ENCODE measurements at places on chromosomes 11 and 22.

- DNase-seq: no peak
Observed at GRCh38 chr22:42001706-42002105, 3.1 kb downstream of the WBP2NL start.

GRCh38 chr22:42611051-42611450 lies 3.6 kb downstream of the POLDIP3 start:
- no peak for DNase-seq

DNA sequence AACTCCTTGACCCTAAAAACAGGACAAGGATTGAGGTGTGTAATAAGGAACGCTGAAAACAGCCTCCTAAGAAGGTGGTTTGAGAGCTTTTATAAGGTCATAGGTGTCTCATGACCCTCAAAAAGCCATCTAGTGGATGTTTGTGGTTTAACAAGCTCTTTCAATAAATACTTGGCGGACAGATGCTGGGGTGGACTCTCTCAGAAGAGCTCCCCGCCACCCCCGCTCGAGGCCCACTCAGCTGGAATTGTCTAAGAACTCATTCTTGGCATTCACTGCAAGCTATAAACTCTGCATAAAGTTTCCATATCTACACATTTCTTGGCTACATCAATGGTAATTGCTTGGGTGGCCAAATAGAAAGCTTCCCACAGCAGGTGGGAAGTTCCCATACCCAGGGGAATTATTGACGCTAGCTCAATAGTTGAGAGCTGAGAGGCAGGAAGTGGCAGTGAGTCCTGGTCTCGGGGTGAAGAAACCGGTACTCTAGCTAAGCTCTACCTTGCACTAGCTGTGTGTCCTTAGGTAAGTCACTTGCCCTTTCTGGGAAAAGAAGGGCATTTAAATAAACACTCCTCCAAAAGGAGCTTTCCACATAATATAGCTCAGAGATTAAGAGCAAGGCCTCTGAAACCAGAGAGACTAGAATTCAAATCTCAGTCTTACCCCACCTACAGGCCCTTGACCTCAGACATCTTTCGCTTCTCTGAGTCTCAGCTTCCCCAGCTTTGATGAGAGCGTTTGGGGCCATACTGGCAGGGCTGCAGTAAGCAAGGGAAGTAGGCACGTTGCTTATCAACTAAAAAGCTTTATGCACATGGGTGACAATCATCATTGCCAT lies 6.4 kb downstream of the MS4A15 start:
- DNase-seq: peak; percentile 26

DNA sequence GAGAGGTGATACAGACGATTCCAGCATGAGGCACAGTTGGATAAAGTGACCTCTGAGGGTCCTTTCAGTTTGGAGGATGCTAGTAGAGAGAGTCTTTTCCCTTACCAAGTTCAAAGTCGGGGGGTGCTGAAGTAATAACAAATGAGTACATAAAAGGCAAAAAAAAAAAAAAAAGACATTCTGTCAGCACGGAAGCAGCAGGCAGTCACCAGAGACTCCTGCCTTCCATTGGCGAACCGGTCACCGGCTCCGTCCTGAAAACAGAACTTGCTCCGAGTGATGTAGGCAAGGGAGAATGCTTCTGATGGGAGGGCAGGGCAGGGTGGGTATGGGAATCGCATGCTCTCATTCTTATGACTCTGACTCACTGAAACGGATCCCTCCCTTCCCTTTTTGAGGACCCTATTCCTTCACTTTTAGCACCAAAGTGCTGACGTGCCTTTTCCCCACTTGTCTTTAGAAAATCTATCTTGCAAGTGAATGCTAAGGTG lies 65.9 kb downstream of the PRR5L start:
- DNase-seq: no peak

GRCh38 chr11:15095736-15096228 lies 18.9 kb upstream of the INSC start:
- no peak for DNase-seq

DNA sequence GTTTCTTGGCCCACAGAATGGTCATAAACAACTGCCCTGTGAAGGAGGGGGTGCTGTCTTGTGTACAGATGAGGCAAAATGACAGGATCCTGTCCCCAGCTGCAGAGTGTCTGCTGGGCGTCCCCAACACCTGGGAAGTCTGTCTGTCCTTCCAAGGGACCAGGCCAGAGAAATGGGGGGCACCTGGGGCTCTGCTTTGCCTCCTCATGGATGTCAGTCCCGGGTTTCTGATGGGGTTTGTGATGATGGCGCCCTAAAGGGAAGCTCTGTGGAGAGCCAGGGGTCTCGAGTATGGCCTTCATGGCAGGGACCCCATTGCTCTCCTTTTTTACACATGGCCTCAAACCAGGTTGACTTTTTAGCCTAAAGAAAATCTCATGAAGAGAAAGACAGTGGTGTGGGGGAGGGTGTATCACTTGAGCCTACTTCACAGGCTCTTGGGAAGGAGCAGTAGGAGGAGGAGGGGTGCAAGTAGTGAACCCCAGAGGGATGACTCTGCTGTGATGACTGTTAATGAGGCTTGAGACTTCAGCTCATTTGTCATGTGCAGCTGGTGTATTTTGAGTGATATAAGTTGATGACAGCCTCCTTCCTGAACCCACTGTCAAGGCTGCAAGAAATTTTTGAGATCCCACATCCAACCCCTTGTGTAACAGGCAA lies 40.6 kb upstream of the TUB start:
- no peak for DNase-seq

GRCh38 chr22:48940266-48941032 lies 887.2 kb downstream of the BRD1 start:
- DNase-seq: no peak

- no peak for DNase-seq
Observed at GRCh38 chr11:46472662-46472994, 81.1 kb upstream of the CHRM4 start.

GRCh38 chr11:18091731-18092130 lies 14.2 kb downstream of the SAAL1 start:
- no peak for DNase-seq

Data from hematopoietic multipotent progenitor cell treated with erythropoietin and hydrocortisone succinate and interleukin-3 and kit ligand, for 8 days (in vitro differentiated cells).